ENCODE measurements at places on chromosomes 3 and 15.

- no peak for DNase-seq
Measured at GRCh38 chr3:115633467-115633866, 10.2 kb downstream of the GAP43 start.

DNA sequence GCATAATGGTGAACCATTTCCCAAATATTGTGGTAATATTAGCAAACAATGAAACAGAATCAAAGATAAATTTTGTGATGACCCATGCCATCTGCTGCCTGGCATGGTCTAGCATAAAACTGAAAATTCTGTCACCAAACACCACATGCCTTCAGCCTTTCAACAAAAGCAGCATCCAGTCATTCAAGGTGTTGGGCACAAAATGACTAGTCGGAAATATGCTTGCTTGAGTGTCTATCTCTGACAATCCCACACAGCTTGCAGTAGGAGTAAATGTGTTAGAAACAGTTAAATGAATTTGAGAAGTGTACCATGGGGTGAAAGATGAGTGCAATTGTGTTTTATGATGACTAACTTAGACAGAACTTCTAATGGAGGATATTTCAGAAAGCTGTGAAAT is 61.7 kb upstream of the CDIN1 start:
- DNase-seq = no peak

DNA sequence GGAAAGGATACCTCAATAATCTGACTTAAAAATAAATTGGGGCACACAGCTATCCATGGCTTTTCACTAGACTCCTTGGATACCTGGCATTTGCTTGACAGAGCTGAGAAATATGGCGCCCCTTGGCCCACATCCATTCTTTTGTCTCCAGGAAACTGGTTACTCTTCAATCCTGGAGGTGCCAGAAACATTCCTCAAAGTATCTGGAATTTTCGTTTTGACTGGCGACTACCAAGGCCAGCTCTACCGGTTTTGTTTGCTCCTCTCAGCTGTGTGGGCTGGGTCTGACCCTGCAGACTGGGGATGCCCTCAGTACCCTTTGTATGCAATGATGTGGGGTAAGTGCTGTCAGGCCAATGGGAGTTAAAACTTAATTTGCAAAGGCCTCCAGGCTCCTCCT is 27.0 kb downstream of the KATNBL1 start:
- DNase-seq = no peak

GRCh38 chr3:182509844-182510460 is 283.4 kb upstream of the ATP11B start:
- DNase-seq = no peak

GRCh38 chr15:45892182-45892581 is 257.4 kb downstream of the SQOR start:
- DNase-seq = no peak

- no peak for DNase-seq
Measured at GRCh38 chr15:83991163-83991562, 244.4 kb upstream of the GOLGA6L4 start.

DNA sequence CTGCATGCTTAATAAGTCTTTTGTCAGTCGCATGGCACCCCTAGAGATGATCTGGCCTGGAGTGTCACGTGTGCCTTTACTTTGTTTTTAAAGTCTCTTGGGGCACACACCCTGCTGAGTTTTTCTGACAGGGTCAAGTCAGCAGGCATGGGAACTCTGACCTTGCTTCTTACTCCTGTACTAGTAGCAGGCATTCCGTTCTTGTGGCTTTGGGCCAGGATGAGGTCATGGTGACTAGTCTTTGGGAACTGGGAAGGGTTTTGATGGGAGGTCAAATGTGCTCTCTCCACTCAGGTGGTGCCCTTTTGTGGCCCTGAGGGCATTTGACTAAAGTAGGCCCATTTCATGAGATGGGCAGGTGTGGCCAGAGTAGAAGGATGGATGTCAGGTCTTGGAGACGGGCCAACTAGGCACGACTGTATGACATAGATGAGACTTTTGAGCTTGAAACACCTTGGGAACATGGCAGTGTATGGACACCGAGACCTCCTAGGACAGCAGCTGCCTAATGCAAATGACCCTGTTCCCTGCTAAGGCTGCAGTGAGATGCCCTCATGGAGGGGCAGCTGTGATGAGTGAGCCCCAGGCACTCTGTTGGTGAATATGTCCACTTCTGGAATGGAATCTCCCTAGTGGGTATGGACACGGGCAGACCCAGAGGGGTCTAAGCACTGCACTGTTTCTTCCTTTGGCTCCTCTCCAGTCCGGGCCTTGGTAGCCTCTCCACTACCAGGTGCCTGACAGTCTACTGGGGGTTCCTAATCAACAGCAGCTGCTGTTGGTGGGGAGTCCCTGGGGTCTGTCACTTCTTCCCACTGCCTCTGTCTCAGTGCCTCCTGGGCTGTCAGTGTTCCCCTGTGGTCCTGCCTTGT is 16.4 kb downstream of the SRPRB start:
- no peak for DNase-seq

- no peak for DNase-seq
Measured at GRCh38 chr15:38750786-38751185, 186.2 kb upstream of the RASGRP1 start.

- DNase-seq = no peak
Measured at GRCh38 chr3:145849115-145849514, 311.9 kb downstream of the PLOD2 start.

DNA sequence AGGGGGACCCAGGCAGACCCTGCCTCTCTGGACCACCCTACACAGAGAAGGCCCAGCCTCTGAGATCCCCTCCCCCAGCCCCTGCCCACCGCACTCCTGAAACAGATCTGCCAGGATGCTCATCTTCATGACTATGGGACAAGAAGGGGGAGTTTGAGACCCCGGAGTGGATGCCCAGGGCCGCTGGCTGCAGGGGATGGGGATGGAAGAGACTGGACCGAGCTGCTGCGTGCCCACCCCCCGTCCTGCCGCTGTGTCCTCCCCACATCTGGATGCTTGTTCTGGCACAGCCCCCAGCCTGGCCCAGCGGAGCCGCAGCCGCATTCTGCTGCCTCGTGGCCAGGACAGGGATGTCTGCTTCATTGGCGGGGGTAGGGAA is 30.3 kb upstream of the SEMA3F start:
- peak; percentile 12 for DNase-seq

DNA sequence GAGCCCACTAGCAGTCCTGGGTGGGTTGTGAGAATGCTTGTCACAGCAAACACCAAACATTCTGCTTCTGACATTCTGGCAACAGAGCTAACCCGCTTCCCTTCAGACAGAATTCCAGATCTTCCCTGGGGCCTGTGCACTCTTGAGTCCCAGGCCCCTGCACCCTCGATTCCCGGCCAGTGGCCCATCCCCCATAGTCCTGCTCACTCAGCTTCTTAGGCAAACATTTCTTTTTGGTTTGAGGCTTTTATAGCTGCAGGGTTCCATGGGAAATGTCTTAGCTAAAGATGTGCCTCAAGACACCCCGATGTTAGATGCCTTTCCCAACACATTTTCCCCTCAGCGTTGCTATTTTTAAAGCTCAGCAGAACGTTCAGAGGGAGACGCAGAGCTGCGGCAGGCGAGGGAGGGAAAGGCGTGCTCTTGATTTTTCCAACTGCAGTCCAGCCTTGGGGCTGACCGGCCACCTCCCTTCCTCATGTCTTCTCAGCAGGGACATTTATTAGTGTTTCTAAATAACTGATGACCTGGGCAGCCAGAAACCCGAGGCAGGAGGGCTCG is 35.2 kb downstream of the ABTB1 start:
- no peak for DNase-seq

GRCh38 chr15:70876011-70876410 is 16.2 kb downstream of the THAP10 start:
- no peak for DNase-seq

- no peak for DNase-seq
Measured at GRCh38 chr3:100698736-100699135, 10.6 kb upstream of the TFG start.

DNA sequence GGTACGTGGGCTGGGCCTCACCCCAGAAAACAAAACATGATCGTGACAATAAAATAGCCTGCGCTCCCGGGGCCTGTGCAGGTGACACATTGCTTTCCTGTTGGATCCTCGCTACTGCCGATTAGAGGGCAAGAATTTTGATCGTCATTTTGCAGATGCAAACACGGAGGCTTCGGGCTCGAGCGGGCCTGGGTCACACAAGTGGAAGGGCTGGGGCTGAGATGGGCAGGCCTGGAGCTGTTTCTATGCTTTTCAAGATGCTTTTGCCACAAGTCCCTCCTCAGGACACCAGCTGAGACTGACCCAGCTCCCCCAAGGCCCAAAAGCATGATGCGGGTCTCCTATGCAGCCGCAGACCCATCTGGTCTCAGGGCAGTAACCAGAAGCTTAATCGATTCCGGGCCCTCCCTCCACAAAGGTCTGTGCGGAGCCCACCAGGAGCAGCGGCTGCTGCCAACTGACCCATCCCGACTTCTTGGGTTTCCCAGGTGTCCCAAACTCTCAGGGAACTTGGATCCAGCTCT is 30.0 kb downstream of the RGMA start:
- no peak for DNase-seq

DNA sequence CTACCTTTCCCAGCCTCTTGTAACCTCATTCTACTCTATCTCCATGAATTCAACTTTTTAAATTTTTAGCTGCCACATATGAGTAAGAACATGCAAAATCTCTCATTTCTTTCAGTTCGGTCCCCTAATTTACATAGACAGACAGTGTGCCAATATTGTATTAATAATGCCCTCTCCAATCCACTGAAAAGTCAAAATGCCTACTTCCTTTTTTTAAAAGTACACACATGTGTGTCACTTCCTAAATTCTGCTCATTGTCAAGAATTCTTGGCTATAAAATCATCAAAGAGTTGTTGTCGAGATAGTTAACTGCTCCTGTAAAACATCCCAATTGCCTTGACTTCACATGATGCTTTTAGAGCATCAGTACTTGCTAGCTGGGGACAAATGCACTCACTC is 84.2 kb upstream of the IL12A start:
- DNase-seq = no peak

DNA sequence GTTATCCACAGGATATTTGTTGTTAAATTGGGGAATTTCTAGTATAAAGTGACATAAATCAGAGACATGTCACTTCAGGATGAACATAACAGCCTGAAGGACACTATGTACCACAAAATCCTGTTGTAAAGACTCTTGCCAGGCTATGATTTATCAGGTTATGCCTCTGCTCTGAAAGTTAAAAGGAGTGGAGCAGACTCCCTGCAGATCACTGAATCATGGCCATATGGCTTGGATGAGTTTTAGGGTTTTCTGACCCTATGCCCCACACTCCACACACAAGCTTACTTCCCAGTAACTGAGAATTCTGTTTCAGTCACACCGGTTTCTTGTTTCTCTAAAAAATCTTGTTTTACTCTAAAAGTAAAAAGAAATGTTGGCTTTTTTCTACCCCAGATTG is 869.4 kb downstream of the NAALADL2 start:
- no peak for DNase-seq

GRCh38 chr15:94004697-94005096 is 226.7 kb upstream of the MCTP2 start:
- DNase-seq = no peak

- DNase-seq = no peak
Measured at GRCh38 chr15:45249125-45249780, 2.8 kb upstream of the SLC28A2 start.

DNA sequence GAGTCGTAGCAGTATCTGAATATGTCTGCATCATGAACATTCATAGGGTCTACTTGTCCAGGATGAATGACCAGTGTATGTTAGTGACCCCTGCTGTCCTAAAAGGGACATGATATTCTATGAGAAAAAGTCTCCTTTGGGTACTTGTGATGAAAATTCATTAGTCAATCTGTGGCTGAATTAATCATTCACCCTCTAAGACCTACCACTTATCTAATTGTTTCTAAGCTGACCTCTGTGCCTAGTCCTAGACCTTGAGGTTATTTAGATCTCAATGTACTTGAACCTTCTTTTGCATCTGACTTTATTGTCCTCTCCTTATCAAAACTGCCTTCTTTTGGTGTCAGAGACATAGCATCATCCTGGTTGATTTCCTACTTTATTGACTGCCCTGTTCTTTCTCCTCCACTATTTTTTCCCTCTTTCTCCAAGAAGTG is 799.3 kb downstream of the DIPK2A start:
- no peak for DNase-seq

GRCh38 chr15:87873516-87873915 is 383.0 kb downstream of the NTRK3 start:
- no peak for DNase-seq

DNA sequence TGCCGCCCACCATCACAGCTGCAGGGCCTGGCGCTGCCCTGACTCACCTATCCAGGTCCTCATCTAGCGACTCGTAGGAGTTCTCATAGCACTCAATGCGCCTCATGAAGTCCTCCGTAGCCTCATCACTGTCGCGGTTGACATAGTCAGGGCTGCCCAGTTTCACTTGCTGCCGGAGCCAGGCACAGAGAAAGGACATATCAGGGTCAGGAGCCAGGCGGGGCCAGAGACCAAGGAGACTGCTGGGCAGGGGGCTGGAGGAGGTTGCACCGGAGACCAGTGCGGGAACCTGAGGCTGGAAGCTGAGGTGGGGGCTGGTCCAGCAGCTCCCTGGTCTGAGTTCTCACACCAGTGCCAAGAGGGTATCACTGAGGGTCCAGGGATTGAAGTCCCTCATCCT is 18.2 kb downstream of the PFKFB4 start:
- no peak for DNase-seq

- DNase-seq = no peak
Measured at GRCh38 chr15:96974761-96975160, 644.3 kb downstream of the NR2F2 start.

DNA sequence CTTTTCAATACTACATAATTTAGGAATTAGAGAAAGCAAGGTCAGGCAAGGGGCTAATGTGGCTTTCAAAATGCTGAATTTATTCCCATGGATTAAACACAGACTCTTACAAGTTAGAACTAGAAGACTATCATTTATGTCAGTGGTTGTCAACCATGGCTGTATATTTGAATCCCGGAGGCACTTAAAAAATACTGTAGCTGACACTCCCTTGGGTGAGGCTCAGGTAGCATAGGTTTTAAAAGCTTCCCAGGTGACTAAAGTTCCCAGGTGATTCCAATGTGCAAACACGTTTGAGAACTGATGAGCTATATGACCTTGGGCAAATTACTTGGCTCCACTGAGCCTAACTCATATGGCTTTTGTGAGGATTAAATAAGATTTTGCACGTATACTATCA is 29.6 kb downstream of the AAGAB start:
- DNase-seq = no peak

GRCh38 chr3:52820736-52821135 is 9.7 kb downstream of the ITIH4 start:
- DNase-seq = peak; percentile 63

DNA sequence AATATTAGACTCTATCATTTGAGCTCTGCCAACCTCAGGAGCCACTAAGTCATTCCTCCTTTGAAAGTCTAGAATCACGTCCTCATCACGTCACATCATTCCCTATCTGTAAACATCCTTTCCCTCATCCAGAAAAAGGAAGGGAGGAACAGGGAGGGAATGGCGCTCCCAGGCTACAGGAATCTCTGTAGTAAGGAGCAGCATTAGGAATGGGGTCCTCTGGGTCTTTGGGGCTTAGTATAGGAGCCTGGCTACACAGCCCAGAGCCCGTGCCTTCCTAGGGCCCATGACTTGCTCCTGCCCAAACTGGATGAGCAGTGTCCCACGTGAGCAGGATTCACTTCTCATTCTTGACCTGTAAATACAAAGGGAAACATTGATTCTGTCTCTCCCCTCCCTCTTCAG is 1.6 kb downstream of the TAGLN3 start:
- DNase-seq = no peak

Measured in GM20000 (cell line).